Activated T-cell treated with anti-CD3 and anti-CD28 coated beads for 1 hour (primary cell): ENCODE measurements at places on chromosomes 6 and 20.

GRCh38 chr6:110951986-110952794, 6.3 kb upstream of the GTF3C6 start:
- no peak for DNase-seq

DNA sequence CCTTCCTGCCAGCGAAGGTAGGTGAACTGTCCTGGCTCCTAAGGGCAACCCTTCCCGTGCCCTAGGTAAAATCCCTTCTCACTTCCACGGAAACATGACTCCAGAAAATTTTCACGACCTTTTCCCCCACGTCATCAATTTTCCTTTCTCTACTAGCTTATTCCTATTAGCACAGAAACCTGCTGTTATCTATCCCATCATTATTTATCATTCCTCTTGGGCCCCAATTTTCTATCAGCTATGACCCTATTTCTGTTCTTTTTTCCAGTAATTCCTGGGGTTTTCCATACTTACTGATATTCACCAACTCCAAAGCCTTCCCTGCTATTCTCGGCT, 23.8 kb upstream of the GCM1 start:
- no peak for DNase-seq

DNA sequence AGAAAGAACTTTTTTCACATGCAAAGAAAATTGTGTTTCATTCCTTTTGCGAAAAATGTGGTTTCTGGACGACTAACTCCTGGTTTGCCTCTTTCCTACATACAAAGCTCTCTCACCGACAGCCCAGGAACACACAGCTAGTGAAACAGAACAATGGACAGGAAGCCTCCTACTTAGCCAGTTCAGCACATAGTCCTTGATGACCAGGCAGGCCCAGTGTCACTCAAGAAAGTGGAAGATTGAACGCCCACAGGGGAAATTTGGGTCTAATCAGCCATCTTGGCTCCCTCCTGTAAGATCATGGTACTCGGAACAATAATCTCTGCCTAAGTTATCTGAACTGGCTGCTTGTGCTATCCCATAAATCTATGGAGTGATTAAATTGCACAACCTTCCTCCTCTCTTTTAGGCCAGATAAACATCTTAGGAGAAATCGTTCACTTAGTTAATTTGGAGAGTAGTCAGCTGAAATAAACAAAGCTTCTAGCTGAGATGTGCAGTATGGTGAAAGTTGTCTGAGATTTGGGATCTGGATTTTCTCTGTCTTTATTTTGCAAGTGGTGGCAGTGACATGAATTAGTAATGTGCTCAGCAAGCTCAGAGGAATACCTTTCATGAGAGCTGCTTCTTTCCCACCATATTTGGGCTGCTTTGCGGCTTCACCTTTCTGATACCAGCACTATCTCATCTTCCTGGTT, 147.0 kb downstream of the MTFR2 start:
- no peak for DNase-seq

DNA sequence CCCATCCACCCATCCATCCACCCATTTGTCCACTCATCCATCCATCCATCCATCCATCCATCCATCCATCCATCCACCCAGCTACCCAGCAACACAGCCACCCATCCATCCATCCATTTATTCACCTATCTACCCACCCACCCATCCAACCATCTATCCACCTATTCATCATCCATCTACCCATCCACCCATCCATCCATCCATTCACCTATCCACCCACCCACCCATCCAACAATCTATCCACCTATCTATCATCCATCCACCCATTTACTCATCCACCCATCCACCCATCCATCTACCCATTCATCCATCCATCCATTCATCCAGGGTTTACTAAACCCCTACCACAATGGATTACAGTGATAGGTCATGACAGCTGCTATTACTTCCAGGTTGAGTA, 7.4 kb downstream of the SERPINB1 start:
- DNase-seq = no peak

GRCh38 chr6:66555082-66555481, 848.1 kb upstream of the EYS start:
- DNase-seq = no peak

DNA sequence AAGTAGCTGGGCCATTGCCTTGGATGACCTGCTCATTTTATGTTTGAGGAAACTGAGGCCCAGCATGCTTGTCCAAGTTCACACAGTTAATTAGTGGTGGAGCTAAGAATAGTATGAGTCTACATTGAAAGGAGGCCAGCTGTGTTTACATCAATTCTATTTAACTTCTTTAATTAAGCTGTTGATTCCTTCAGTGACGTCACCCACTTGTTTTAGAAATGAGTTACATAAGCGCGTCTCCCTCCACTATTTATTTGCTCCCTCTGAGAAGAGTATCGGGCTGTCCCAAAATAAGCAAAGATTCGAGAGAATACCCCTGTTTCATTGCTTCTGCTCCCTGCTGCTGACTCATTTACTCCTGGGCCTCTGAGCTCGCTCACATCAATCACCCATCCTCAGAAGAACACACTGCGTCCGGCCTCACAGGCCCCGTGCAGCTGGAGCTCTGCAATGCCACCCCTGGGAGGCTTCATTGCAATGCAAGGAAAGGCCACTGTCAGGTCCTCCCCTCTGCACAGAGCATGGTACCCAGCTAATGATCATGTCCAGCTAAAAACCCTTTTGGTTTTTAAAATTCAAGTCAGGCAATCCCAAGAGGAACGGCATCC, 74.8 kb upstream of the BMP2 start:
- DNase-seq = no peak

DNA sequence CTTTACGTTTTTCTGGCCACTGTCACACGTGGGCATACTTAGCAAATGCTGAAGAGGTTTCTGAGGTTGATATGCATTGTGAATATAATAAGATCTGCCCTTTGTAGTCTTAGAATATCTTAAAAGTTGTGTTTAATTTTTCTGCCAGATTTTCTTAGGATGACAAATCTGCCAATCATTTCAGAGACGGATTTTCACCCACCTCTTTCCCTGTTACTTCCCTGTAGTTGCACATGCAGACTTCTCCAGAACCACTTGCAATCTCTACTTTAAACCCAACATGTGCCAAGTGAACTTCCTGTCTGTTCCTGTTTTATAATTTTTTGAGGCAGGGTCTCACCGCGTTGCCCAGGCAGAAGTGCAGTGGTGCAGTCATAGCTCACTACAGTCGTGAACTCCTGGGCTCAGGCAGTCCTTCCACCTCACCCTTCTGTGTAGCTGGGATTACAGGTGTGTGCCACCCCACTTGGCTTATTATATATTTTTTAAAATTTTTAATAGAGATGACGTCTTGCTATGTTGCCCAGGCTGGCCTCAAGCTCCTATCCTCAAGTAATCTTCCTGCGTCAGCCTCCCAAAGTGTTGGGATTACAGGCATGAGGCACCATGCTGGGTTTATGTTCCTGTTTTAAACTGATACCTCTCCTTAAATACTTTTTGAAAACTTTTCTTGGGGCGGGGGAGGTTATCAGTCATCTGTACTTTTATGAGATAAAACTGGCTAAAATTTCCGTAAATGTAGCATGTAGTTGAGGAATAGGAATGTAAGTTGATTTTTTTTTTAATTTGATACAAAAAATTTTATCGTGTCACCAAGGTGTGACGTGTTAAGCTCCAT, 2.7 kb downstream of the IGF2R start:
- DNase-seq = no peak
